HFF-Myc (cell line): ENCODE measurements at places on chromosomes 4 and X.
A peak's percentile ranks its signal among the peaks of the same experiment; 100 is the strongest.

- DNase-seq = no peak
Measured at GRCh38 chr4:164615964-164616363, 138.0 kb upstream of the SMIM31 start.

DNA sequence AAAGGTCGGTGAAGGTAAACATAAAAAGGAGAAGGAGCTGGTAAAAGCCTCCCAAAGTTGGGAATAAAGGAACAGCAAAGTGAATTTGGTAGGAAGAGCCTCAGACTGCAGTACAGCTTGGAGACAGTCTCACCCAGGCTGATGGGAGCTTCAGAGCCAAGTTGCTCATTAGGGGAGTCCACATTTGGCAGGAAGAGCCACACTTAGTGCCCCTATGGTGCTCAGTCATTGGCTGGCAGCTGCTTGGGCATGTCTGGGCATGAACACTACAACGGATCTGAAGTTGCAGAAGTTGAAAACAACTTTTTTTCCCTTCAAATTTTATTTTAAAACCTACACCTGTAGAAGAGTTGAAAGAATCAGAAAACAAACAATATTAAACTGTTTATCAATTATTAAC is 2497.3 kb downstream of the ARAP2 start:
- peak; percentile 11 for DNase-seq

- no peak for DNase-seq
Measured at GRCh38 chr4:96775501-96775900, 935.6 kb downstream of the PDHA2 start.

- DNase-seq = peak; percentile 11
Measured at GRCh38 chrX:84453351-84454246, 48.7 kb downstream of the HDX start.

DNA sequence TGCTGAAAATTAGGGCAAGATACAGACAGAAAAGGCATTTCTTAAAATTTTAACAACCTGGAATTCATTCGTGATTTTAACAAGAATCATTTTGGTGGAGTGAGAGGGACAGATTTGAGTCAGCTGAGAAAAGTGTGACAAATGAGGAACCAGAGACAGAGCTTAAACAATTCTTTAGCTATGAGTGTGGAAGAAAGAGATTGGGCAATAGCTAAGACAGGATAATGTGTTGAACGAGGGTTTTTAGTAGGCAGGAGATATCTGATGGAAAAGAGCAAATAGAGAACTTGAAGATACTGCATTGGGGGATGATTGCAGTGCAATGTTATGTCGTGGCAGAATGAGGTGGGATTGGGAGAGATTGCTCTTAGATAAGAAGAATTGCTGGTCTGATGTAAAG is 164.2 kb upstream of the SPRY1 start:
- no peak for DNase-seq

DNA sequence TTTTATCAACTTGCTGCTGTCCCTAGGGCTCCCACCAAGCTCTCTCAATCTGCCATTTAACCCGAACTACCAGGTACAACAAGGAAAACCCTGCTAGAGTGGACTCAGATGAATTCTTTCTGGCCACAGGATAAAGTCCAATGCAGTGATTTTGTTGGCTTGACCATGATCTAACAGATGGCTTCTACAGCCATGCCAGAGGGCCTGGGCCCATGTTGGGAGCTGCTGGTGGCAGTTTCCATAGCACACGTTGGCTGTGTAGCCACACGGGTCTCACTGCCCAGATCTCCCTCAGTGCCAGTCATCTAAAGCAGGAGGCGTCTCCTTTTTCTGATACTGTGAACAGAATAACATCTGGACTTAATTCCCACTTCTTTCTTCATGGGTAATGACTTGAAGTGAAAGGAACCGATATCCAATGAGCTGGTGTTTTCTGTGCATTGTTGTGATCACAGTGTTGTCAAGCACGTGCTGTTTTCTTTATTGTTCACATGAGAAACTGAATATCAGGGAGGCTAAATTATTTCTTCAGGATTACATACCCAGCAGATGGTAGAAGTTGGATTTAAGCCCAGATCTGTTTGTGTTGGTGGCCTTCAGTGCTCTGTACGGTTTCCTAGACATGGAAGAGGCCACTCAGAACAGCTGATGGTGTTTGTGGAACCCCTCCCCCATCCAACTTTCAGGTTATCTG is 85.2 kb upstream of the CLCN4 start:
- DNase-seq = no peak

DNA sequence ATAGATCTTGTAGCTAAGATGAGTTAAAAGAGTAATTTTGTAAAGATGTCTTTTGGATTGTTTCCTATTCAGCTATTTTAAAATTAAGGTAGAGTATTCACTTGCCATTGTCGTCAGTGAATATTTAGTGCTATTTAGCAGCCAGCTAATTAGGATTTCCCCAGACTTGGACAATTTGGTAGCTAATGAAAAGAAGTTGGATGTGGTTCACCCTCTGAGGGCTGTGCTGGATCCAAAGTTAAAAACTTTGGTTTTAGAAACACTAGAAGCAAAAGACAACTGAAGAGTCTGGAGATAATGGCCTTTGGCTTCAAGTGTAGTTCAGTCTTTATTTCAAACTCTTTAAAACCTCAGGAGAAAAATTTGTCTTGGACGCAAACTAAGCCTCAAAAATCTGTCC is 41.3 kb downstream of the ATG4A start:
- DNase-seq = no peak

- DNase-seq = no peak
Measured at GRCh38 chr4:53925050-53925605, 139.3 kb downstream of the CHIC2 start.

GRCh38 chr4:59063015-59063720 is 1953.0 kb upstream of the IGFBP7 start:
- DNase-seq = no peak

GRCh38 chrX:43211570-43211969 is 433.6 kb upstream of the PPP1R2C start:
- no peak for DNase-seq

DNA sequence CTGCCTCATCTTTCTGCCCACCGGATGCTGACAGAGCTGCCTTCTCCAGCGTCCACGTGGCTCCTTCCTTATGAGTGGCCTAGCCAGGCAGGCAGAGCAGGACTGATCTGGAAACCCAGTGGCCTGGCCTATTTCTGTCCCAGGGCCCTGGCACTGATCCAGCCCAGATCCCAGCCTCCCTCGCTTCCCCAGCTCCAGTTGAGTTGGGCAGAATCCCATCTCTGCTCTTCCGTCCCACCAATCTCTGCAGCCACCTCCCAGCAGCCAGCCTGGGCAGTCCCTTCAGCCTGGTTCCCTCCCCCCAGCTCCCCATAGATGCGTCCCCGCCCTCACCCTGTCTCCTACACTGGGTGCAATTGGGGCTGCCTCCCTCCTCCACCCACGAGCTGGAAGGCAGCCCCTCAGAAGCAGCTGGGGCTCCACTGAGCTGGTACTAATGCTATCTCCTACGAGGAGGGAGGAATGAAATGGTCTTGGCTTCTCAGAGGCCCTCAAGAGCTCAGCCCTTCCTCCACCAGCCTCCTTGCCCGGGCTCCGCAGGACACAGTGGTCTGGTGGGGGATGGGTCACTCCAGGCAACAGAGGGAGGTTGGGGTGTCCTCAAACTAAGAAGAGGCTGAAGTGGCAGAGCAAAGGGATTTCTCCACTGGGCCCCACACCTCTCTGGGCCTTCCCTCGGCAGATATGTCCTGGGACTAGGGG is 94.2 kb downstream of the PJA1 start:
- DNase-seq = no peak

DNA sequence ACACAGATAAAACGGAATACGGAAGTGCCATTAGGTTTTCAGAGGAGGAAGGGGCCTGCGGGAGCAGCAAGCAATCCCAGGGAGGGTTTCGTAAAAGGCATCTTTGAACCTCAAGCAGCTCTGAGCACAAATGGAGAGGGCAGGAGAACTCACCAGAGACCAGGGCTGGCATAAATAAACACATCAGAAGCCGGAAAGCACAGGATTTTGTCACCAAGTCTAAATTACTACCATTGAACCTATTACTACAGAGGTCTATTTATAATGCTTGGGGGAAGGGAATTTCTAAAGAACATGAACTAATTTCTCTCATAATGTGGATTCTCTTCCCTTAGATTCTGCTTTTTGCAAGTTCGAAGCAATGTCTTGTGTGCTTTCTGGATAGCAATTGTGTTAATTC is 39.6 kb upstream of the MBTPS2 start:
- DNase-seq = no peak

DNA sequence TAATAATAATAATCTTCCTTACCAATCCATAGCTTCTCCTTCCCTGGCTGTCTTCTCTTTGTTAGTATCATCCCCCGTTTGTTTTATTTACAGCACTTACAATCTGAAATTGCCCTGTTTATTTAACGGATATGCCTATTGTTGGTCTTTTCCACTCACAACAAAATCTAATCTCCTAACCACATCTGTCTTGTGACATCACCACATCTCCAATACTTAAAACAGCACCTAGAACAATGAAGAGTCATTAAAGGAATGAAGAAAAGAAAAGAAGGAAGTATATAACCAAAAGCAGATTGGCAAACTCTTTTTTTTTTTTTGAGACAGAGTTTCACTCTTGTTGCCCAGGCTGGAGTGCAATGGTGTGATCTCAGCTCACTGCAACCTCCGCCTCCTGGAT is 38.7 kb upstream of the JADE1 start:
- no peak for DNase-seq

DNA sequence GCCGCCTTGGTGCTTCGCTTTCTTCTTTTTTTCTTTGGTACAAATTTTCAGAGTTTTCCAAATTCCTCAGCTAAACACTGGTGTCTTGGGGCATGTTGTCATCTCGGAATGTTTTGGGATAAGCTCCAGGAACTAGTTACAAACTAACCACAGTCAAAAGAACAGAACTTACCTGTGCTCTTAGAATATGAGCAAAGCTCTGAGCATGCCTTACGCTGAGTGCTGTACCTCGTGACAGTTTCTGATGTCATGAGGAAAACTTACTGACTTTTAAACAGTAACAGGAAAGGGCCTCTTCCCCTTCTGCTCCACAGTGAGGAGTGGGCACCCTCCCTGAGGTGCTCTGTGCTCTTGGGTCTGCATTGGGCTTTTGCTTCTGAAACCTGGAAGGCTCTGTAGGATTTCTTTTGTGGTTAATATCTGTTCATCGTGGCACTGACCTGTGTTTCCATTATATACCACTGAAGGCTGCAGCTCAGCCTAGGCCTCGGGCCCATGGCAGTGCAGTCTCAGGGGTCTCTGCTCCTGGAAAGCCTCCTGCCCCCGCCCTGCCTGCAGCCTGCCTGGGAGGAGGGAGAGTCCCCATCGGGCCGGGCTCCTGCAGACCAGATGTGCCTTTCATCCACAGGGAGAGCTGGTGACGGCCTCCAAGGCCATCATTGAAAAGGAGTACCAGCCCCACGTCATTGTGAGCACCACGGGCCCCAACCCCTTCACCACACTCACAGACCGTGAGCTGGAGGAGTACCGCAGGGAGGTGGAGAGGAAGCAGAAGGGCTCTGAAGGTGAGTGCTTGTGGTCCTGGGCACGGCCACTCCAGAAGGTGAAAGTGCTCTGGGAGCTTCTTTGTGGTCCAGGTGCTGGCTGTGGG is 48.7 kb downstream of the NOP14 start:
- DNase-seq = no peak

- DNase-seq = no peak
Measured at GRCh38 chrX:153934148-153934761, 582 bp downstream of the NAA10 start.

GRCh38 chr4:40395908-40396793 is 61.0 kb downstream of the CHRNA9 start:
- DNase-seq = no peak

DNA sequence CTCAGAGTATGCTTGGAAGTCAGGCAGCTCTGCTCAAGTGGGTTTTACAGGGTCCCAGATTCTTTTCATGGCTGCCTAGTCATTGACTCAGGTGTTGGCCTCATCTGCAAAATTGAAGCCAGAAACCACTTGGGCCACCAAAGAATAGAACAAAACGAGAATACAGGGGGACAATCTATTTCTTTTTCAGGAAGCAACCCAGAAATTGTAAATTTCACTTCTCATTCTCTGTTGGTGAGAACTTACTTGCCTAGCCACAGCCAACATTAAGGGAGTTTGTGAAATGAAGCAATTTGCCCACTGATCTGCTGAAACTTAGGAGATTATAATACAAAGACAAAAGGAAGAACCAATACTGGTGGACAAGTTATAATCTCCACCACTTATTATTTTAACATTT is 8.6 kb upstream of the TKTL2 start:
- no peak for DNase-seq

DNA sequence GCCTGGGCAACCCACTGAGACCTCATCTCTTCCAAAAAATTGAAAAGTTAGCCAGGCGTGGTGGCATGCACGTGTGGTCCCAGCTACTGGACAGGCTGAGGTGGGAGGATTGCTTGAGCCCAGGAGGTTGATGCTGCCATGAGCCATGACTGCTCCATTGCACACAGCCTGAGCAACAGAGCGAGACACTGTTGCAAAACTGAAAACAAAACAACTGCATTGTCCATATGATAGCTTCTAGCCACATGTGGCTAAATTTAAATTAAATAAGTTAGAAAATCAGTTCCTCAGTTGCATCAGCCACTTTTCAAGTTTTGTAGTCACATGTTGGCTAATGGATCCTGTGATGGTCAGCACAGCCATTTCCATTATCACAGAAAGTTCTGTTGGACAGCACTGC is 67.9 kb downstream of the GAB1 start:
- no peak for DNase-seq

GRCh38 chrX:65932173-65933084 is 107.5 kb downstream of the VSIG4 start:
- DNase-seq = no peak

GRCh38 chrX:39361736-39362135 is 560.5 kb downstream of the MID1IP1 start:
- no peak for DNase-seq

DNA sequence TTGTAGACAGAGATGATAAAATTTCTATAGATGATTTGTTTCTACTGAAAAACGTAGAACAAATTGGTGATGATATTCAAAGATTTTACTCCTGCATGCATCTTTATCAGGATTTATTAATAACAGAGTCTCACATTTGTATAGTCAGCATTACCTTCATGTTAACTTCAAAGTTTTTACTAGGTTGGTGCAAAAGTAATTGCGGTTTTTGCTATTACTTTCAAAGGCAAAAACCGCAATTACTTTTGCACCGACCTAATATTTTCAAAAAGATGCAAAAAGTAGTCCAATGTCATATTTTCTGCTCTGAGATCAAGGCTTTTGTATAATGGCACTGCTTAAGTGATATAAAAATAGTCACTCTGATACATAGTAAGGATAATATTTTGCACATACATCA is 536.4 kb upstream of the ADGRL3 start:
- DNase-seq = no peak

- DNase-seq = no peak
Measured at GRCh38 chrX:3598709-3599108, 114.7 kb downstream of the PRKX start.

- DNase-seq = no peak
Measured at GRCh38 chrX:151085207-151085606, 91.2 kb upstream of the GPR50 start.

- DNase-seq = peak; percentile 21
Measured at GRCh38 chrX:74119016-74119910, 184.7 kb upstream of the ZCCHC13 start.

- no peak for DNase-seq
Measured at GRCh38 chr4:476501-476900, 22.5 kb downstream of the ZNF721 start.
